ENCODE measurements at places on chromosomes 3 and 15.

DNA sequence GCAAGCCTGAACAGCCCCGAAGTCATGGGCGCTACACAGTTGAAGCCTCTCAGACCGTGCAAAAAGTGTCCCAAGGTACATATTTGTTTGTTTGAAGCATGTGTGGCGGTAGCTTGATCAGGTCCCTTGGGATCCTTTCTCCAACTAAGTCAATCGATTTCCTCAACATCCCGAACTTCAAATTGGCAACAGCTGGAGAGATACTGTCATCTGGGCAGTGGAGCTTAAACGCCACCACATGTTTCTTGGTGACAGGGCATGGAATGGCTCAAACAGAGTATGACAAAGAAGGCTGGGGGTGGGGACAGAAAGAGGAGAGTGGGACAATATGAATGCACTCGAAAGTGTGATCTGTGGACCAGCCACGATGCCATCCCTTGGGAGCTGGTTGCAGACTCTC lies 84.9 kb upstream of the PSMD6 start:
- no peak for DNase-seq

GRCh38 chr3:188842639-188843038 lies 329.1 kb upstream of the TPRG1 start:
- DNase-seq, result no peak

DNA sequence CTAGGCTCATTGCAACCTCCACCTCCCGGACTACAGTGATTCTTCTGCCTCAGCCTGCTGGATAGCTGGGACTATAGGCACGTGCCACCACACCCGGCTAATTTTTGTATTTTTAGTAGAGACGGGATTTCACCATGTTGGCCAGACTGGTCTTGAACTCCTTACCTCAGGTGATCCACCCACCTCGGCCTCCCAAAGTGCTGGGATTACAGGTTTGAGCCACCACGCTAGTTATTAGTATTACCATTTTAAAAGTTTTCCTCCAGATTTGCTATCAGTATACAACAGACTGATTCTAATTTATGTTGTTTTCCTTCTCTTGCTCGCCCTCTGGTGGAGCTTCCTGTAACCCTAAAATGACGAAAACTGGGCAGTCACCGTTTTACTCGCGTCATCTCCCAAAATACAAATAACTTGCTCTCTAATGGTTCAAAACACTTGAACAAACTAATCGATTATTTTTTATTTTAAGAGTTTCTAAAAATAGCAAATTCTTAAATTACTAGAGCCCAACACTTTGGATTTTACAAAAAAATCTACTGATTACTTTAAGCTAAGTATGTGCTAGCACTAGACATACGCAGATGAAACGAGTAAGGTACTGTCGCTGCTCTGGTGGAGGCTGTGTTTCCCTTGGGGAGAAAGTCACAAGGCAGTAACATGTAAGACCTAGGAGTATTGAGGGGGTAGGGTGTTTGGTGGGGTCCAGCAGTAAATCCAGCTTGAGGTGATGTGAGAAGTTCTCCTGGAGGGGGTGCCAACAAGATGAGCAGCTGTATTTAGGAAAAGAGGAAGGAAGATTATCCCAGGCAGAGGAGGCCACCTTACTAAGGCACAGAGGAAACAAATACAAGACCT lies 203.3 kb downstream of the MBNL1 start:
- DNase-seq, result peak; percentile 12

DNA sequence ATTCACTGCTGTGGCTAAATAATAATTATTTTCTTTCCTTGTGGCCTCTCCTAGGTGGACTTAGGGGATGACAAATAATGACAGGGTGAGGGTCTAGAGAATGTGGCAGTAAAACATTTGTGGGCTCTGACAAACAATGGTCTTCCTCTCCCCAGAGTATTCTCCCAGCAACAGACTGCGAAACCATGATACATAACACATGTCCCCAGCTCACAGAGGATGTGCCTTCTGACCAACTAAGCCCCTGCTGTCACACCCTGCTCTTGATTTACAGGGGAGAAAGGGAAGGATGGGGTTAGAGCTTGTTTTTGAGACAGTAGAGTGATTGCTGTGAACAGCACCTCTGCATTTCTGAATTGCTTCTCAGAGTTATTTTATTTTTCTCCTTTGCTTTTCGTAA lies 116.6 kb upstream of the CTDSPL start:
- DNase-seq, result no peak

- no peak for DNase-seq
Measured at GRCh38 chr3:88668180-88668579, 439.2 kb upstream of the EPHA3 start.

DNA sequence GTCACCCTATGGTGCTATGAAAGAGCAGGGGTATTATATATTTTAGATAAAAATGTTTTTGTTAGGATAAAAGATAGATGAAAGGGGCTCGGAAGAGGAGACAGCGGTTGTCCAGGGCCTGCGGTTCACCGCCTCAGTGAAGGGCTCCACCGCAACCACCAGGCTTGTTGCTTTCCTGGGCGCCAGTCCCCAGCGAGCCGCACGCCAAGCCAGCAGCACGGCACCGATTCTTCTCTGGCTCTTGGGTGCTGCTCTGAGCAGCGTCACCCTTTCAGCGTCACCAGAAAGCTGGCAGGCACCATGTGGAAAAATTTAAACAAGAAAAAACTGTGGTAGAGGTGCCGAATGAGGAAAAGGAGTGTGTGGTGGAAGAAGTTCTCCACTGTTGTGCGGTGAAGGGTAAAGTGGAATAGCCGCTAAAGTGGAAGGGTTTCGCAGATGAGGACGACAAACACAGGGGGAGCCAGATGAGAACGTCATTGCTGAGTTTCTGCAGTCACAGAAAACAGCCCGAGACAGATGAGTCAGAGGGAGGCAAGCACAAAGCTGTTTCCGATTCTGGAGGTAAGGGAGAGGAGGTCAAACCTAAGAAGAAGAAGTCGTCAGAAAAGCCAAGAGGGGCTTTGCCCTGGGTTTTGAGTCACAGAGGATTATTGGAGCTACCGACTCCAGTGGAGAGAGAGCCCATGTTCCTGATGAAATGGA lies 569.2 kb downstream of the ZBBX start:
- no peak for DNase-seq

DNA sequence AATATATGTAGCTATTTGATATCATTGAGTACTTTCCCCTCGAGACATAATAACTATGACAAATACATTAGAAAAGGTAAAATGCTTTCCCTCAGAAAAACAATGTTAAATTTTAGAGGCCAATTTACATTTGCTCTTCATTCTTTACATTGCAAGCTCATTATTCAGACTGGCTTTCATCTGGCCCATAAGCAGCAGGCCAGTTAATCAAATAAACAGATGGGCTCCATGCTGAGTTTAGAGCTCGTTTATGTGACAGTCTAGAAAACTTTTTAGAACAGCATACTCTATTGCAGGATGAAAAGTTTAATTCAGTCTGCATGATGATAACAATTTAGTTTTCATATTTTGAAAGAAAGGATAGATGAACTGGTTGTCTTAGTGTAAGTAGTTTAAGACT lies 150.6 kb downstream of the DUT start:
- DNase-seq, result no peak

GRCh38 chr3:138284079-138284478 lies 45.6 kb downstream of the NME9 start:
- no peak for DNase-seq

GRCh38 chr15:82540055-82540983 lies at the start of gene RPS17:
RPS17 (minus strand) TSS chr15:82540457; CDS start chr15:82540428, 29 bp downstream.
- DNase-seq, result peak; percentile 97

- DNase-seq, result no peak
Measured at GRCh38 chr3:139292711-139293664, 50.8 kb upstream of the MRPS22 start.

- DNase-seq, result no peak
Measured at GRCh38 chr3:177742273-177742672, 545.0 kb upstream of the TBL1XR1 start.

GRCh38 chr3:46888705-46889104 lies 11.2 kb downstream of the PTH1R start:
- no peak for DNase-seq

GRCh38 chr15:101615986-101616848 lies 36.0 kb downstream of the TM2D3 start:
- DNase-seq, result no peak

GRCh38 chr3:6640907-6641306 lies 220.0 kb upstream of the GRM7 start:
- DNase-seq, result no peak

GRCh38 chr15:58593870-58594269 lies 155.6 kb downstream of the ADAM10 start:
- DNase-seq, result no peak

GRCh38 chr3:115862849-115863248 lies 239.5 kb downstream of the GAP43 start:
- no peak for DNase-seq

GRCh38 chr3:43759297-43759782 lies 68.6 kb downstream of the ABHD5 start:
- no peak for DNase-seq

- no peak for DNase-seq
Measured at GRCh38 chr3:122100591-122101463, 45.7 kb downstream of the CD86 start.

DNA sequence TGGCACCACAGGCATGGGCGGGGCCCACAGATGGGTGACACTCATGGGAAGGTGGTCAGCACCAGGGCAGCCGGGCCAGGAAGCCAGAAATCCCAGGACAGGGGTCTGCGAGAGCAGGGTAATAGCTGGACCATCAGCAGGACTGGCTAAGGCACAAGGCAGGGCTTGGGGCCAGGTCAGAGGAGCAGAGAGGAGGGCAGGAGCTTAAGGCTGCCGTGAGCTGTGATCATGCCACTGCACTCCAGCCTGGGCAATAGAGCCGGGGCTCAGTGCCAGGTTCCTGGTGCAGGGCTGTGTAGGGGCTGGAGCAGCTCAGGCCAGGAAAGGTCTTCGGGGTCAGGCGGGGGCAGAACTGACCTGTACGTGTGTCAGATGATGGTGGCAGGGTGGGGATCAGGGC lies 64.2 kb upstream of the LINGO1 start:
- no peak for DNase-seq

GRCh38 chr3:79473993-79474392 lies 293.8 kb downstream of the ROBO1 start:
- no peak for DNase-seq

DNA sequence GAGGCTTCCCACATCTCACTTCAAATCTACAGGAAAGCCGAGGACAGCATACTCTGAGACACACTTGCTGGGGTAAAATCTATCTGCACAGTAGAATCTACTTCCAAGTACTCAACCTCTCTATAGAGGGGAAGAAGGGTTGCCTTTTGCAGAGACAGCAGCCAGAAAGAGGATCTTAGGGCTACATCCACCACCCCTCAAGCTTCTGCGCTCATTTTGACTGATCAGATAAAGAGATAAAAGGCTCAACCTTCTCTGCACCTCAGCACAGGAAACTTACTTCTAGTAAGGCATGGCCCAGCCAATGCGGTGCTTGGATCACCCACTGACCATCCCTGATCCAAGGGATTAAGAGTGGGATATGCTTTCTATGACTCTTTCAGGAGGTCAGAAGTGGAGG lies 6.9 kb upstream of the SLC9A9 start:
- no peak for DNase-seq
